ENCODE measurements at places on chromosomes 3 and 15. TPM values are rescaled to one million over a fixed set of nuclear protein-coding genes. Genes with fewer than 3 reads are reported as not detected.

DNA sequence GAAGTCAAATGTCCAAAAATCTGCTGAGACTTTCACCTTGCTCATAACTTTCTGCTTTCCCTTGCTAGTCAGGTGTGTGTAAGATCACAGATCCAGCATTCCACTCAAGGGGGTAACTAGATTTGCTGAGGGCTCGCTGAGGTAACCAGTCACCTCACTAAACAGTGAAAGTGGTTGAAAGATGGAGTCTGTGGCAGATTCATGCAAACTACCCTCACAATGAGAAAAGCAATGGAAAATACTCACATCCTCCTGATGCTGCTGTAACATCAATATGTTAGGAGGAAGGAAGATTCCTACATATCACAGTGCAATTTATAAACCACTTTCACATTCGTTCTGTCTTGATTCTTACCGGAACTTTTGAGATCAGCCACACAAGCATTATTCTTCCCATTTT lies 174.3 kb upstream of the BCL6 start:
- H3K27ac ChIP-seq, result peak overlapping the region; percentile 71
- H3K4me3 ChIP-seq, result peak overlapping the region; percentile 28
- H3K27me3 ChIP-seq, result no peaks in the 10 kb centered on the region
- no peaks in the 10 kb centered on the region for H3K36me3 ChIP-seq

GRCh38 chr3:102180280-102180931 lies 254.4 kb upstream of the ZPLD1 start:
- H3K27ac ChIP-seq, result peak overlapping the region; percentile 13
- no peak for DNase-seq
- H3K36me3 ChIP-seq, result no peaks in the 10 kb centered on the region

DNA sequence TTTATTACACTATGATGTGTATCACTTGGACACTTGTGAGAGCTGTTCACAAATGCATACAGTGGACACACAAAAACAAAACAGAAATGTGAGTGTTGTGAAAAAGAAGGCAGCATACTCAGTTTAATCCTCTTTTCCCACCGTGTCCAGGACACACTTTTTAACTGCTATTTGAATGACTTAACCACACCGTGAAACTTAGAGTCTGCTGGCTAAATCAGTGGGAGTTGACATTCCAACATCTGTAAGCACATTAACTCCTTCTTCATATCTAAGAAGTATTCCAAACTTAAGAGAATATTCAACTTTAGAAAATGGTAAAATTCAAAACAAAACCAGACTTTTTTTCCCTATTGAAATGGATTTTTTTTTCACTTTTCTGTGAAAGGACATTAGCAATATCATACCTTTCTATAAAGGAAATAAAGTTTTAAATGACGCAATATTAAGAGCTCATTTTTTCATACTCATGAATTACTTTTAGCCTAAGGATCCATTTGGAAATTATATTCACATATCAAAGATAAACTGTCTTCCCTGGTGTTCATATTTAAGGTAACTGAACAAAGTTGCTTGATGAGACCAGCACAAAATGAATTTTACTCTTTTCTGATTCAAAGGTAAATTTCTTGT lies 316.6 kb downstream of the RBMS3 start:
- no peak for DNase-seq
- H3K27ac ChIP-seq, result no peak overlapping the region
- H3K4me3 ChIP-seq, result no peak overlapping the region
- H3K27me3 ChIP-seq, result no peaks in the 10 kb centered on the region
- H3K36me3 ChIP-seq, result no peaks in the 10 kb centered on the region
- H3K4me1 ChIP-seq, result no peaks in the 10 kb centered on the region

DNA sequence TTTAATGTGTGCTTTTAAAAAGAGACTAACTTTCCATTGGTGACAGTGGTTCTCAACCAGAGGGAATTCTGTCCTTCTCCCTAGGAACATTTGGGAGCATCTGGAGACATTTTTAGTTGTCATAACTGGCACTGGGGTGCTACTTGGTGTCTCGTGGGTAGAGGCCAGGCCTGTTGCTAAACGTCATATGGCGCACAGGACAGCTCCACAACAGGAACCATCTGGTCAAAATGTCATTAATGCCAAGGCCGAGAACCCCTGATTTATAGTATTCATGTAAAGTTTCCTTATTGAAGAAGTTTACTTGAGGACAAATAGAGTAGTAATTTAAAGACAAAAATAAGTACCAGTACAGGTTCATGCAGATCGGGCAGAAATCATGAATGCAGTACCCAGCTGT lies 164.2 kb downstream of the FEZF2 start:
- no peaks in the 10 kb centered on the region for H3K4me1 ChIP-seq
- no peaks in the 10 kb centered on the region for H3K27me3 ChIP-seq

GRCh38 chr3:112474796-112475195 lies 24.5 kb downstream of the BTLA start:
- no peak overlapping the region for H3K4me3 ChIP-seq
- no peaks in the 10 kb centered on the region for H3K36me3 ChIP-seq
- peak overlapping the region; percentile 8 for H3K27ac ChIP-seq
- no peak for DNase-seq

DNA sequence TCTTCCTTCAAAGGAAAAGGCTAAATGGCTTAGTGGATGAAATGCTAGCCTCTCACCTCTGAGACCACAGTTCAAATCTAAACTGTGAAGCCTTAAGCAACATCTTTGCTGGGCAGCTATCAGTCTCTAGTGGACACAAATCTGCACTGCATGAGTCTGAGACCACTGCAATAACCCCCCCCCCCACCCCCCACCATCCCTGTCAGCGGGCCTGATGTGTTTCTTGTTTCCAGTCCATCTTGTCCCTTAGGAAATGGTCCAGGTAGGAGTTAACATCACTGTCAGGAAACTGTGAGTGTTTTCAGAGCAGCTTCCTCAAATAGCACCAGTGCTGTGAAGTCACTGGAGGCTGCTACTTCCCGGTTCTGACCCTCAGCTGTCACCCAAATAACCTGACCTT lies 140.6 kb upstream of the TMCO5A start:
- no peaks in the 10 kb centered on the region for H3K27me3 ChIP-seq
- no peaks in the 10 kb centered on the region for H3K4me1 ChIP-seq
- no peaks in the 10 kb centered on the region for H3K36me3 ChIP-seq
- no peak for DNase-seq
- H3K4me3 ChIP-seq, result no peak overlapping the region
- no peak overlapping the region for H3K27ac ChIP-seq

DNA sequence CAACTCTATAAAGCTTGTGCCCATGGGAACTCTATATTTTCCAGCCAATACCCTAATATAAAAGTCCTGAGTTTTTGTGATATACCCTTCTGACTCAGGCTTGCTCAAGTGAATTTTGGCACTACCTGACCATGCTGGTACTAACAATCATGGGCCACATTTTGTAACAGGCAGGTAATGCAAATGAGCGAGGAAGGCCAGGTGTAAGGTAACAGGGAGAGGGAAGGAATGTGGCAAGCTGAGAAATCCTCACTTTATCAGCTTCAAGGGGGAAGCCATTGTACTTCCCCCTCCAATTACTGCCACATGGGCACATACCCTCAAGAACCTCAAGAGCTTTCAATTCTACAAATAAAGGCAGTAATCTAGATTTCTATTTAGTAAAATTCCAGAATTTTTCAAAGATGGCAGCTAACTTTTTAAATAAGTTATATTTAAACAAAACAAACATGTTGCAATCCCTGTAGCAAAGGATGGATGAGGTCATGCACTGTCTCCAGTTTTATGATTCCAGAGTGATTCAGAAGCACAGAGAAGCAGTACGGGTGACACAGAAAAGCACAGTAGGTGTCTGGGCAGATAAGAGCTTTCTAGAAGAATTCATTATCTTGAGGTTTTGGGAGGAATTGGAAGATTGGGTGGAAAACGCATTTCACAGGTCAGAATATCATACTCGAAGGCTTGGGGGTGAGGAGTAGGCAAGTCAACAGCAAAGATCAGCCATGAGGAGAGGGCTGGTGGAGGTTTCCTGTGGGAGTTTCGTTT lies 87.6 kb downstream of the FOXP1 start:
- peak overlapping the region; percentile 27 for H3K4me3 ChIP-seq
- no peaks in the 10 kb centered on the region for H3K36me3 ChIP-seq
- no peaks in the 10 kb centered on the region for H3K27me3 ChIP-seq
- H3K4me1 ChIP-seq, result peaks cover 46% of the 10 kb centered on the region
- peak overlapping the region; percentile 98 for H3K27ac ChIP-seq

DNA sequence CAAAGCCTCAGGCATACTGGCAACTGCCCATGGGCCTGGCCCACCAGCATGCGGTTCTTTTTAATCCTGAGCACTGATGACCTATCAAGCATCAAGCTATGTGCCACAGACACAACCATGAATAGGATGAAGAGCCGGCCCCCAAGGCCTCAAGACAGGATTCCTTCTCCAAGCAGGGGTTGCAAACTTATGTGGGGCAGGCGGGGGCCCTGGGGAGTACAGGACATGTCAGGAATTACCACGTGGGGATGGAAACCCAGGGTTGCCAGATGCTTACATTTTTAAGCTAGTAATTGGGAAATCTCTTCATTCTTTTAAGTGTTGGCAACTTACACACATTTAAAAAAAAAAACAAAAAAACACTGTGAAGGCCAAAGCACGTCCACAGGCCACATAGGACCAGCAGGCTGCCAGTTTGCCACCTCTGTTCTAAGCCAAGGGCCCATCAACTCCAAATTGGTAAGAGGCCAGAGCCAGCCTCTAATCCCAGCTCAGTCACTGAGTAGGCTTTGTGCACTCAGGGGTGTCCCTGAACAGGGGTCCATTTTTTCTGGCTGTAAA lies 32.8 kb downstream of the BDH1 start:
- H3K4me1 ChIP-seq, result no peaks in the 10 kb centered on the region
- DNase-seq, result no peak
- H3K36me3 ChIP-seq, result peaks cover 32% of the 10 kb centered on the region
- H3K27me3 ChIP-seq, result no peaks in the 10 kb centered on the region

DNA sequence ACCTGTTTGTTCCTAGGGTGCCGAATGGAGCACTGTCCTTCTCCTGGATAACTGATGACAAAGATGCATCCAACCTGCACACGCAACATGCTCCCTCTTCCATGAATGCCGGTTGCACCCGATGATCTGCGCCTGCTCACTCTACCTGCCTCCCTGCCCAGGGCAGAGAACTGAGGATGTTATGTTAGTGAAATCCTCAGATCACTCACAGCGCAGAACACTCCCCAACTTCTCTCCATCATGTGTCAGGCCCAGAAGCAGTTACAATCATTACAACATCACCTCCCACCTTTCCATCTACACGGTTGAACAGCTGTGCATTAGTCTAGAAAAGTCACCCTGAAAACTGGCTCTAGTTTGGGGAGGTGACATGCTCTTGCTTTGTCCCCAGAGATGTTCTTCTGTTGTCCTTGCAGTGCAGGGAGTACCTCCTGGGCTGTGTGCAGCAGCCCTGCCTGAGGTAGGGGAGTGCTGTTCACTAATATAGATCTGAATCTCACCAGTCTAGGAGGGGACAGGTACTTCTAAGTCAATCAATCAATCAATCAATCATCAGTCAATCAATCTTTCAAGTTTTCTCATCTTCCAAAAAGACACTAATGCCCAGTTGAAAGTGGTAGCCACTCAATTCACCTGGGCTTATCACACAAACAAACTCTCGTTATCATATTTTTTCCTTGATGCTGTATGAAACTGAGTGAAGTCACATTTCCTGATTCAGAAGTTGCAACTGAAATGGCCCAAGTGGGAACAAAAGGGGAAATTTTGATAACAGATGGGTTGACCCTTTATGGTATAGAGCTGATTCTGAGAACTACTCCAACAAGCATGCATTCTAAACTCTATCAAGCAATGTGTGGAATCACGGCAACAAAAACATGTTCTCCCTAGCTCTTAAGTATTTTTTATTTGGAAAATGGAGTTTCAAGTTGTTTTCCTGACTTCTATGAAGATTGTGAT lies 15.4 kb upstream of the ISLR start:
- no peak overlapping the region for H3K4me3 ChIP-seq
- H3K27ac ChIP-seq, result no peak overlapping the region
- H3K36me3 ChIP-seq, result no peaks in the 10 kb centered on the region
- peaks cover 26% of the 10 kb centered on the region for H3K27me3 ChIP-seq
- no peaks in the 10 kb centered on the region for H3K4me1 ChIP-seq
- no peak for DNase-seq

DNA sequence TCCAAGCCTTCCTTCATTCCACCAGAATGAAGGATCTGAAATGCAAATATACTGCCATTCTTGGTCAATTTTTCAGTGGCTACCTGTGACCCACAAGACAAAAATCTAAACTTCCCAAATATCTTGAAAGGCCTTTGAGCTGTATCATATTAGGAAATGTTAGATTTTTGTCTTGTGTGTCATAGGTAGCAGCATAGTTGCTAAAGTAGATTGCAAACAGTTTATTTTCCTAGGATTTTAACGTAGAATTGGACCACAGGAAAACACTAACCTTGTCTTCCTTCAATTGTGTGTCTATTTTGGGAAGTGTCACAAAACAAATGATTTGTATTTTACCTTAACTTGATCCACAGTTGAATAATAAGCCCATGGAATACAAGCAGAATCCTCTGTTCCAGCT lies 42.4 kb downstream of the CP start:
- no peaks in the 10 kb centered on the region for H3K27me3 ChIP-seq
- H3K4me3 ChIP-seq, result no peak overlapping the region
- DNase-seq, result no peak

GRCh38 chr15:41866872-41867579 lies 26.8 kb downstream of the SPTBN5 start:
- no peak overlapping the region for H3K27ac ChIP-seq
- H3K4me3 ChIP-seq, result no peak overlapping the region
- H3K4me1 ChIP-seq, result peaks cover 7% of the 10 kb centered on the region

GRCh38 chr3:58047826-58048225 lies 39.6 kb downstream of the FLNB start:
- H3K4me3 ChIP-seq, result no peak overlapping the region
- DNase-seq, result no peak

C3orf22 gene
- total RNA-seq, result not detected

APBA2 gene
- total RNA-seq, result 108 TPM

REC114 gene
- total RNA-seq, result not detected

GUCA1C gene
- not detected for total RNA-seq

Data from T-cell (primary cell).